ENCODE measurements at places on chromosomes 16 and 17. TPM values are rescaled to one million over a fixed set of nuclear protein-coding genes. Genes with fewer than 3 reads are reported as not detected.

DNA sequence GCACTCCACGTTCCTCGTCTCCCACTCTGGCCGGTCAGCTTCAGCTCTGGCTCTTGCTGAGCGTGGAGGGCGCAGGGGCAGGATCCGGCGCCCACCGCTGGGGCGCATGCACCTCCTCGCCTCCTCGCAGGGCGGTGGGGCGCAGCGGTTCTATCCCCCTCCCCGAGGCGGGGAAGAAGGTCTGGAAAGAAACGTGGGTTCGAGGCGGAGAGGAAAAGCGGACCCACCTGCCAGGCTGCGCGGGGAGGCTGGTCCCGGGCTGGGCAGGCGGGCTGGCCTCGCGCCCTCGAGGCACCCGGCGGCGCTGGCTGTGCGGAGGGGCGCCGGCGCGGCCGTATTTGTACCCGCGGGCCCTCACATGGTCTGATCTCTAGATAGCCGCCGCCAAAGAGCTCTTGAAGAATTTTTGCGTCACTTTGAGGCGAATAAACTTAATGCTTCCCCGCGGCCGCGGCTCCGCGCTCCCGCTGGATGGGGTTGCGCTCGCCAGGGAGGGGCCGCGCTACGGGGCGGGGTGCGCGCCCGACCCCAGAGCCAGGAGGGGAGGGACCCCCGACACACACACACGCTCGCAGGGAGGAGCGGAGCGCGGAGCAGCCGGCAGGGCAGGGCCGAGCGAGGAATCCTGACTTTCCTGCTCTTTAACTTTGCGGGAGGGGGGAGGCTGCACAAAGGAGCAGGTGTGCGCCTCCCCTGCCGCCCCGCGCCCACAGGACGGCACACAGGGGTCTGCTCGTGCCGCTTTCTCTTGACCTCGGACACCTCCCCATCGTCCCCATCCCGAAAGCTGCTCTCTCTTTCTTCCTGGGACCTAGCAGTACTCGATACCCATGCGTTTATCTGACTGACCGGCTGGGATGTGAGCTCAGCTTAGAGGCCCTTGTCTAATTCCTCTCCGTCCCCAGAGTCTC lies at the start of gene SLC6A4:
SLC6A4 (minus strand) TSS at position 312 of the 911 bp plus-strand sequence. CDS start 13,739 bp downstream, outside the sequence.
- H3K27ac ChIP-seq, result no peak within 1 kb of the TSS
- DNase-seq, result no peak
- peak within 1 kb of the TSS; percentile 33 for H3K4me3 ChIP-seq
- no peaks in the 10 kb centered on the region for H3K36me3 ChIP-seq
- H3K27me3 ChIP-seq, result no peaks in the 10 kb centered on the region

DNA sequence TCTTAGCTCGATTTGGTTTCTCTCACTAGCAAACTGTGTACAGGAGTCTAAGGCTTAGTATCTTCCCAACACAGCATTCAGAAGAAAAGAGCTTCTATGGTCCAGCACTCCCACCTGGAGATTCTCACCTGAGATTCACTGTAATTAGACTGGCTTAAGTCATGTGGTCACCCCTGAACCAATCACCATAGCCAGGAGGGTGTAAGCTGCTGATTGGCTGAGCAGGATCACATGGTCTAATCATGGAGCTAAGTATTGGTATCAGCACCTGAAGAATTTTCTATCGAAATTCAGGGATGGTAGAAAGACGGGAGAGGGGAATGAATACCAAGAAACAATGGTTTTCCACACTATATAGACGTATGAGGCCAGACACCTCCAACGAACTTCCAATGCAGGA lies 359.8 kb upstream of the ERCC4 start:
- no peaks in the 10 kb centered on the region for H3K4me1 ChIP-seq
- no peak overlapping the region for H3K27ac ChIP-seq
- H3K36me3 ChIP-seq, result no peaks in the 10 kb centered on the region
- H3K27me3 ChIP-seq, result no peaks in the 10 kb centered on the region

DNA sequence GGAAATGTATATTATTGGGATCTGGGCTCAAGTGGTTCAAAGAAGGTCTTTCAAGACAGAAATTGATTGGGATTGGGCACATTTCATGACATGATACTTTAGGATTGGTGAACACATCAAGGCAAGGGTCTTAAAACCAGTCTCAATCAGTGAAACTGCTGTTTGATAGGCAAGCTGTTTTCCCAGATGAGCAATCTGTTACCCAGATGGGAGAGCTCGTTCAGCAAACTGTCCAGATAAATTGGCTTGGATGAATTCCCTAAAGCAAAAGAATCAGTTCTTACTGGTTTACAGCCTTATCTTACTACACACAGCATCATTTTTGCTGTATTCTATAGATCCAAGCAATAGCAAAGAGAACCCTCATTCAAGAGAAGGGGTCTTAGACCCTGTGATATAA lies 31.0 kb upstream of the CNEP1R1 start:
- H3K36me3 ChIP-seq, result no peaks in the 10 kb centered on the region
- H3K27ac ChIP-seq, result no peak overlapping the region
- no peak for DNase-seq

DNA sequence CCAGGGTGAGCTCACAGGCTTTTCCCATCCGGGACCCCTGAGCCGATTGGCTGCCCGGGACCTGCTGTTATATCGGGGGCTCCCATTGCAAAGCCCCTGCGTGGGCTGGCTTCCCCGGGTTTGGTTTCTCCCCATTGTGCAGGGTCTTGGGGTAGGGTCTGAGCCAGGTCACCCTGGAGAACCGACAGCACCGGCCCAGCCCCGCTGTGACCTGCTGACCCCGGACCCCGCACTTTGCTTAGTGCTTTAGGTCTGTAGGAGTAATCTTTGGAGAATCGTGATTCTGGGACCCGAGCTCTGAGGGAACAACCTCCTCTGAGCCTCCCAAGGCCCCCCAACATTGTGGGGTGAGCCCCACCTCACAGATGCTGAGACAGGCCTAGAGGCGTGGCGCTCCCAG lies 62.9 kb downstream of the JPH3 start:
- no peak for DNase-seq
- no peaks in the 10 kb centered on the region for H3K27me3 ChIP-seq
- no peak overlapping the region for H3K27ac ChIP-seq
- no peaks in the 10 kb centered on the region for H3K4me1 ChIP-seq
- no peaks in the 10 kb centered on the region for H3K36me3 ChIP-seq
- no peak overlapping the region for H3K4me3 ChIP-seq

The TBX2 gene
- total RNA-seq, result 2.4 TPM

The GPR179 gene
- total RNA-seq, result 0.22 TPM
